Activated T-helper 1 cell treated with anti-CD3 and anti-CD28 coated beads, Interleukin-12 subunit alpha, Interleukin-12 subunit beta, Interleukin-2, Interleukin-4 antibody, amounts not matched to agents 30 ng/mL and 10 ng/mL and 1 ng/mL, durations not matched to agents 14 hours and 24 hours and 36 hours (primary cell): ENCODE measurements at places on chromosomes 1 and 21.

DNA sequence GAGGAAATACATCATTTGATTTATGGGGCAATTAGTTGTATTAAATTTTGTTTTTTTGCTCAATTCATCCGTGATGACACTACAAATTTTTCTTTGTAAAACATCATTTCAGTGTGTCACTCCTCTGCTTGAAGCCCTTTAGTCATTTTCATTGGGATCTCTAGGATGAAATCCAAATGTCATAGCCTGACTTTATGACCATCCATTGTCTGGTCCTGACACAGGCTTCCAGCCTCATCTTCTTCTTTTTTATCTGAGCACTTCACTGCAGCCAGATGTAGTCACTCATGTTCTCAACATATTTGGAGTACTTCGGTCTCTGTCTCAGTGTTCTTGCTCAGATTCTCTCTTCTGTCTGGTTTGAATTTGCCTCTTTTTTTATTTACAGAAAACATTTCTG is 173.1 kb downstream of the HMCN1 start:
- no peak for DNase-seq

DNA sequence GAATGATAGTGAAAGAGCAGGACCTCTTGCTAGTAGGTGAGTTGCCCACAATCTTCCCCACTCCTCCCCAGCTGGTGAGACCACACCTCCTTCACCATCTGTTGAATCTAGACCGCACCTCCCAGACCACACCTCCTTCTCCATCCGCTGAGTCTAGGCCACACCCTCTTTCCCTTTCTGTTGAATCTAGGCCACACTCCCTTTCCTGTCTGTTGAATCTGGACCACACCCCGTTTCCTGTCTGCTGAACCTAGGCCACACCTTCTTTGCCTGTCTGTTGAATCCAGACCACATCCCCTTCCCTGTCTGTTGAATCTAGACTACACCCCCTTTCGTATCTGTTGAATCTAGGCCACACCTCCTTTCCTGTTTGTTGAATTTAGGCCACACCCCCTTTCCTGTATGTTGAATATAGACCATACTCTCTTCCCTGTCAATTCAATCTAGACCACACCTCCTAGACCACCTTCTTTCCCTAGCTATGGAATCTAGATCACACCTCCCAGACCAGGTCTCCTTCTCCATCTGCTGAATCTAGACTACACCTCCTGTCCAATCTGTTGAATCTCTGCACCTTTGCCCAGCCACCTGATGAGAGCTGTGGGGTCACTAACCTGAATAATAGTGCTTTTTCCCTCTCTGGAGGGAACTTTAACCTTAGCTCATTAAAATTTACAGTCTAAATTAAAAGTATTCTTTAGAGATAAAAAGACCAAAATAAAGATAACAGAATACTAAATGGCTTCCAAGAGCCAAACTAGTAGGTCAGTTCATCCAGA is 116.3 kb downstream of the DAB1 start:
- peak; percentile 64 for DNase-seq

DNA sequence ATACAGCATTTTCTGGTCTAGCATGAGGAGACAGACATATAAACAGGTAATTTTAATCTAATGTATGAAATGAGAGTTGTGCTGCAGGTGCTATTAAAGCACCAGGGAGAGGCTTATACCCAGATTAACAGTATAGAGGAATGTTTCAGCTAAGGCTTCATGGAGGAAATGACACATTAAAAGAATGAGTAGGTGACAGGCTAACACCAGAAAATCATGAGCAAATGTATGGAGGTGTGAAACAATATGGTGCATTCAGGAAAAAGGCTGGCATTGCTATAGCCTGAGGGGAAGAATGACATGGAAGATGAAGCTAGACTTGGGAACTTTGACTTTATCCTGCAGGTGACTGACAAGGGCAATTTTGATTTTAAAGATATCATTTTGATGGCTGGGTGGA is 7.0 kb downstream of the ARPC5 start:
- no peak for DNase-seq

DNA sequence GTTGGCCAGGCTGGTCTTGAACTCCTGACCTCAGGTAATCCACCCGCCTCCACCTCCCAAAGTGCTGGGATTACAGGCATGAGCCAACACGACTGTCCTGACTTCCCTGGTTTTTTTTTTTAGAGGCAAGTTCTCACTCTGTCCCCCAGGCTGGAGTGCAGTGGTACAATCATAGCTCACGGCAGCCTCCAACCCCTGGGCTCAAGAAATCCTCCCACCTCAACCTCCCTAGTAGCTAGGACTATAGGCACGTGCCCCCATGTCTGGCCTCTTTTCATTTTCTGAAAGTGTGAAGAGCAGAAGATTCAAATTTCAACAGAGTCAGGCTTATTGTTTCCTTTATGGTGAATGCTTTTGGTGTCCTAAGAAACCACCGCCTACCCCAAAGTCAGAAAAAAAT is 21.7 kb upstream of the SOX13 start:
- DNase-seq = no peak

DNA sequence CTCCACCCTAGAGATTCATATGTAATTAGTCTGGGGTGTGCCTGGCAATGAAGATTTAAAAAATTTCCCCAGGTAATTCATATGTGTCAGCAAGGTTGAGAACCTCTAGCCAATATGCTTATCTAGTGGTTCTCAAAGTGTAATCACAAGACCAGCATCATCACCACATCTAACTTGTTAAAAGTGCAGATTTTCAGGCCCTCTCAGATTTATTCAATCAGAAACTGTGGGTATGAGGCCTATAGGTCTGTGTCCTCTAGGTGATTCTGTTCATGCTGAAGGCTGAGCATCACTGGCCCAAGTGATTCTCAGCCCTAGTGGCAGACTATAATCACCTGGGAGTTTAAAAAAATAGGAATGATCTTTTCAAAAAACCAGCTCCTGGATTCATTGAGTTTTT is 75.9 kb downstream of the SWT1 start:
- no peak for DNase-seq

DNA sequence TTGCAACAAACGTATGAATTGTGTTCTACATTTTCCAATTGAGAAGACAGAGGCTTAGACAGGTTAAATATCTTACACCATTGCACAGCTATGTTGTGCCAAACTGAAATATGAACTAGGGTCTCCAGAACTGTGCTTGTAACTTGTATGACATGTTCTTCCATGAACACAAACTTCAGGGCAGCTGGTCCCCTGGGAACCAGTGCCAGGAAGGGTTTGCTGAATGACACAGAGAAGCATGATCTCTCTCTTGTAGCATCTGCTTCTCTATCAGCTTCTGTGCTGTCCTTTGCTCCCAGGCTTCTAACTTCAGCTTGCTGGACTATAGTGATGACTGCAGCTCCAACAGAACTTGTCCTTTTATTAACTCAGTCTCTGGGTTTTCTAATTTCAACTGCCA is 385.5 kb downstream of the SIPA1L2 start:
- DNase-seq = no peak
